ENCODE measurements at places on chromosomes 2 and 18. TPM values are rescaled to one million over a fixed set of nuclear protein-coding genes. Genes with fewer than 3 reads are reported as not detected.

Gene TXNDC2
- not detected for total RNA-seq

Gene ACMSD
- total RNA-seq, result not detected

Gene TRPM8
- total RNA-seq, result not detected

Gene LYG2
- total RNA-seq, result not detected

Gene DUSP19
- total RNA-seq, result 2.7 TPM

Gene FIGN
- total RNA-seq, result 0.80 TPM

Gene PGAP1
- total RNA-seq, result 21.4 TPM

Gene C2orf15
- not detected for total RNA-seq

Gene COLEC12
- 3.8 TPM for total RNA-seq

Gene TMEM200C
- 0.16 TPM for total RNA-seq

Gene SERPINE2
- 11.1 TPM for total RNA-seq

Gene GKN1
- not detected for total RNA-seq

Gene CIB4
- not detected for total RNA-seq

Gene SGPP2
- 51.1 TPM for total RNA-seq

Gene AKAIN1
- total RNA-seq, result not detected

Gene NPPC
- not detected for total RNA-seq

Gene REG1A
- not detected for total RNA-seq

Gene MRPS5
- 61.7 TPM for total RNA-seq

Gene TTR
- total RNA-seq, result not detected

Gene ABHD1
- total RNA-seq, result not detected

Gene TSPYL6
- not detected for total RNA-seq

Gene NEU2
- not detected for total RNA-seq

Gene RNU2-63P
- total RNA-seq, result not detected

Gene GREB1
- 2.6 TPM for total RNA-seq
